SHP77 (cell line): ENCODE measurements at places on chromosomes 5 and 9.

DNA sequence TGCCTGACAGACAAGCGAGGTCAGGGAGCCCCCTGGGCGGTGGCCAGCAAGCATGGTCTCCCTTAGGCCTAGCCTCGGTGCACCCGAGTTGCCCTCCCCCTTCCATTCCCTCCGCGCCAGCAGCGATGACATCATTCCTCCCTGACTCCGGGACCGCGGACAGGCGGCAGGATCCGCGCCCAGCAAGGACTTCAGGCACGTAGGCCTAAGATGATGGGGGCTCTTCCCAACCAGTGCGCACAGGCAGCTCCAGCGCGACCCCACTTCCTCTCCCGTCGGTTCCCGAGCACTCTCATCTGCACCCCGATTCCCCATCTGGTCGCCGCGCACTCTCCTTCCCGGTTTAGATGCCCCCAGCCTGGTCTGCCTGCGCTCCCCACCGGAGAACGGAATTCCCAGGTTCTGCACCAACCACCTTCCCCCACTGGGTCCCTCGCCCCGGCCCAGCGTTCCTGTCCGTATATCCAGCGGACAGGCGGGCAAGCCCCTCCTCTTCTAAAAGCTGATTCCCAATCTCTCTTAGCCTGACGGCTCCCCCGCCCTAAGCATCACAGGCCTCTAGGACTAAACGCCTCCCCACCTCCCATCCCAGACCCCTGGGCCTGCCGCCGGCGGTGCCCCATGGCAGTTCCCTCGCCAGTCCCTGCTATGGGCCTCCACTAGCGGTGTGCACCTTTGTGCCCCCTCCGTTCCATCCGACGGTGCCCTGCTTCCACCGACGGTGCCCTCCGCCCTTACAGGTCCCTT is 931 bp downstream of the FAM219A start:
- DNase-seq = peak; percentile 52

DNA sequence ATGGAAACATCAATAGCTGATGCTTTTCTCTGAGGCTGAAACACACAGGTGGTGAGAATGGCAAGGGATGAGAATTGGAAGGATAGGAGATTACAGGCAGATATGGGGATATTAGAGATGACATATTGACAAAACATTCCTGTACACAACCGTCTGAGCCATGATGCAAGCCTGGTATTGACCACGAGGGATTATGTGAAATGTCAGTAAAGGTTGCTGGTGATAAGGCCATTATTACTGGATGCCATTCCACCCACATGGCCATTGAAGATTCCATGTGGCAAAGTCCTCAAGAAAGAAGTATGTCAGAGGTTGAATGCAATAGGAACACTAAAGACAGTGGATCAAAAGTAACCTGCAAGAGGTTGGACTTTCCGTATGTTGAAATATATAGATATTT is 15.7 kb downstream of the GRAMD2B start:
- no peak for DNase-seq

DNA sequence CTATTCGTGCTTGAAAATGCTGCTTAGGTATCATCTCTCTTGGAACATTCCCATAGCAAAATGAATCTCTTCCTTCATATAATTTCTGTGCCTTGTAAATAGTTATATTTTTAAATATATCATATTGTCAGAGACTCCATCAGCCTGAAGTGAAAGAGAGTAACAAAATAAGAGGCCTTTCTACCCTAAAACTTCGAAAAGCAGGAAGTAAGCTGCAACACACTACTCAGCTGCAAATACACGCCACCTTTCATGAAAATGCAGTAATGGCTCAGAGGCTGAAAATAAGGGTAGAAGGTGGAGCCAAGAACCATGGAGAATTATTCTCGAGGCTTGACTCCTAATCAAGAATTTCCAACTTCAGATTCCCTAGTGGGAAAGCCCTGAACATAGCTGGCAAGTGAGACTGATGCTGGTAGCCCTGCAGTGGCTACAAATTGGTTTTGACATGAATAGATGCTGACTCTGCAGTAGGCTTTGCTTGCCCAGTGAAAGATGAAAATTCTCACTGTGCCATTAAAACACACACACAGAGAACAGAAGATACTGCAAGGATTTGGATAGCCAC is 30.2 kb upstream of the PTGER4 start:
- DNase-seq = no peak

- no peak for DNase-seq
These were observed 700.3 kb upstream of the TYRP1 start for GRCh38 chr9:11992866-11993265.

GRCh38 chr9:78167356-78167755 is 68.5 kb upstream of the CEP78 start:
- DNase-seq = peak; percentile 39

DNA sequence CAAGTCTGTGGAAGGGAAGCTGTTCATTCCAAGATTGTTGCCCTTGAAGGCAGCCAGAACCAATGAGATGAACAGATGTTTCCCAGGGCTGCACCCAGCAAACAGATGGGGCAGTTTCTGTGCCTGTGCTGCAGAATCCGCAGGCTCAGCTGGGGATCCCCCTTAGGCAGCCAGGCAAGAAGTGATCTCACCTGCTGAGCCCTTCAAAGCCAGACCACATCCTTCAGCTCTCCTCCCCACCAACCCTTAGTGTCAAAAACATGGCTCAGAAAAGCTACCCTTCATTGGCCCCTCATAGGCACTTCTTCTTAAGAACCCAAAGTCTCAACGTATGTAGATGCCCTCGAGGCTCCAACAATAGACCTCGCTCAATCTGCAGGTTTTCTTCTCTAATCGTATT is 626.7 kb downstream of the CCDC171 start:
- DNase-seq = no peak

DNA sequence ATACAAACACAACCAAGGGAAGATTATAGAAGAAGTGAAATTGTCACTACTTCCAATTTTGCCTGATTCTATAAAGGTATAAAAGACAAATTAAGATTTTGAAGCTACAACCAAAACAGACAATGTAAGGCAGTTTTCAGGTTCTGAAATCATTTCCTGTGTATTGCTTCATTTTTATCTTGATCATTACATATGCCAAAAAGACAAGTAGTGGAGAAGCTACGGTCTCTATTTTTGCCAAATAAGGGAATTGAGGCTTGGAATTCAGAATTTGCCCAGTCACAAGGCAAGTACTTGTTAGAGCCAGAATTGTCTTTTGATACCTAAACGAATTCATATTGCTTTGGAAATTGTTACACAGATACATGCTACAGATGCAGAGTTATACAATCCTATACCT is 20.6 kb downstream of the EDIL3 start:
- DNase-seq = no peak

DNA sequence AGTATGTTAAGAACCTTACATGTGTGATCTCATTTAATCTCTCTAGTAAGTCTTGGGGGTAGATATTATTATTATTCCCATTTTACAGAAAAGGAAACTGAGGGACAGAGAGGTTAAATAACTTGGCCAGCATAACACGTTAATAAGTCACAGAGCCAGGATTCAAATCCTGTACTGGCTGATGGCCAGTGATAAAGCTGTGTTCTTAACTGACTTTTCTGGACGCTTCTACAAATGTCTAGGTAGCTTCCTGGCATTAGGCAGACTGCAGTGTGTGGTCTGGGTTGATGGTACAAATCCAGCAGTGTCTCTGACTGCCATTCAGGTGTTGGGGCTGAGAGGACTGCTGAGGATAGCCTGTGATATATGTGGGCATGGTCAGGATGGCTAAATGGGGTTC is 125.8 kb upstream of the CXCL14 start:
- no peak for DNase-seq

- peak; percentile 21 for DNase-seq
These were observed 23.3 kb downstream of the MCTP1 start for GRCh38 chr5:95261437-95262175.

DNA sequence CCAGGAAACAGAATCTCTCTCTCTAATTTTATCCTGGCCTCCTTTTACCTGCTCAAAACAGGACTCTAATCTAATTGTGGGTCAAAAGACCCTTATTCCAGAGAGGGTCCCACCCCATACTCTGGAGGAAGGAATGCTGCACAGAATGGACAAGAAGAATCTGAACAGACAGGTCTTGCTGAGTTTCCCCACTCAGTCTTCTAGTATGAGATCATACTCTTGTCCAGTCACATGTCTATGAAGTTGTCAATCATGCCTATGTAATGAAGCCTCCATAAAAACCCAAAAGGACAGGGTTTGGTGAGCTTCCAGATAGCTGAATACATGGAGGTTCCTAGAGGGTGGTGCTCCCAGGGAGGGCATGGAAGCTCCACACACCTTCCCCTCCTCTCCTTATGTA is 123.9 kb upstream of the FER start:
- DNase-seq = no peak

DNA sequence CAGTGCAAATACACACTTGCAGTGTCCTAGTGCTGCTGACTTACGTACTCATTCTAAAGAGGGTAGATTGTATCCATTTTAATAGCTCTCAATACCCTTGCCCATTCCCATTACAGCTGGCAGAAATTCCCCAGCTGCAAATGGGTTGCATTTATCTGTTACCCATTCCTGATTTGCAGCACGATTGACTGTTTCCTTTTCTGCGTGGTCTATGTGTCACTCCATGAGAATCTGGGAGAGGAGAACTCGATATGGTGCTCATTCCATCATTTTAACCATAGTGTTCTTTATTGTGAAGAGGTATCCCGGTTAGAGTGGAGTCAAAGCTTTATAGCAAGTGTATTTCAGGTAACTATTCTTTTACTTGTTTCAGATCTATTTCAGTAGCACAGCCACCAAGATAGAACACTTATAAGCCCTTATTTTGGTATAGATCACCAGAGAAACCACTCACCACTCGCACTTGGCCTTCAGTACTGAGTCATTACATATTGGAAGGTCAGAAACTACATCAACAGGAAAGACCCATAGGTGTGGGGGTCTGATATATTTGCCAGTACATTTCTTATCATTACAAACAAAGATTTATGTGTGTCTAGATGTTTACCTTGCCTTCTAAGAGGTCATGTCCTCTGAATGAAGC is 139.5 kb downstream of the MUSK start:
- no peak for DNase-seq

DNA sequence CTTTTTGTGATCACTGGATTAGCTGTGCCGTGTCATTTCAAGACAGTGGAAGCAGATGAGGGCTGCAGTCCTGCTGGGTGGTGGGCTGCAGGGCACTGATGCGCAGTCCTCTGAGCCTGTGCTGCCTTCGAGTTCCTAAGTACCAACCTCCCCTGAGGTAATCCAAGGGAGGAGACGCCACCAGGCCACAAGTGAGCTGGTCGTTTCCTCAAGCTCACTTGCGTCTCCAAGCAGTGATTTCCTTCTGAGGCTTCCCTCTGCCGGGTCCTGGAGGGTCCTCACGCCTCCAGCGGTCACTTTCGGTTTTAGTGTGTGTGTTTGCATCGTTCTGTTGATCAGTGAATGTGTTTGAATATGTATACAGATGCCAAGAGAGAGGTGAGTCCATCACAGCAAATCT is 115.7 kb downstream of the TRIO start:
- no peak for DNase-seq

DNA sequence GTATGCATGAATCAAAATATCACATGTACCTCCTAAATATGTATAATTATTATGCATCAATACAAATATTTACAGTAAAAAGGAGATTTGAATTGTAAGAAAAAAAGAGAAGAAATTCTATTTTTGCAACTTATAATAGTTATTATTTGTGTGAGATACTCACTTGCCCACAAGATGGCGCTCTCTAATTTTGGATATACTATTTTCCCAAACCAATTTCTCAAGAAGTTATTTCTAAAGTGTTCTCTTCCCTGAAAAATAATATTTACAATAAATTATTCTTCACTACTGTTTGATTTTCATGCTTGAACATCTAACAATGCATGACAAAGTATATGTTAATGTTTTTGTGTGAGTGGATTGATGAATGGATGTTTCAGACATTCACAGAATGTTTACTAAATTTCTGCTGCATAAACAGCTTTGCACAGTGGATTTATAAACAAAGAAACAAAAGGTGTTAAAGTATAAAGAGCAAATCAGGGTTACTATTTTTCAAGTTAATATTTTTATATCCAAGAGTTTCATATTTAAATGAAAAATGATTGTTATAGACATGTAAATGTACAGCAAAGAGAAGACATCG is 503.4 kb downstream of the PDE4D start:
- no peak for DNase-seq

DNA sequence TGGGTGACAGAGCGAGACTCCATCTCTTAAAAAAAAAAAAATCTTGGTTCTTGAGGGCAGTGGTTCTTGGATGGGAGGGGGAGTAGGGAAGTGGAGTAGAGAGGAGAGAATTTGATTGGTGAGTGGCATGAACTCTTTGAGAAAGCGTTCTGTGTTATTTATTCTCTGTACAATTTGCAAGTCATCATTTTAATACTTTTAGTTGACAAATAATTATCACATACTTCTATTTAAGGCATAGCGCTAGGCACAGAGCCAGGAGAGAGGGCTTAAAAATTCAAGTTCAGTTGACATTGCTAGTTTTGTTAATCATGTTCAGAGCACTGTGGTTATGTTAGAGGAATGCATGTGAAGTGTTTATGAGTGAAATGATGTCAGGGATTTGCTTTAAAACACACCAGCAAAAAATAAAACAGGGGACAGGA is 24.6 kb downstream of the HSDL2 start:
- DNase-seq = no peak

- DNase-seq = no peak
These were observed 1.1 kb downstream of the SLC6A7 start for GRCh38 chr5:150190987-150191386.

DNA sequence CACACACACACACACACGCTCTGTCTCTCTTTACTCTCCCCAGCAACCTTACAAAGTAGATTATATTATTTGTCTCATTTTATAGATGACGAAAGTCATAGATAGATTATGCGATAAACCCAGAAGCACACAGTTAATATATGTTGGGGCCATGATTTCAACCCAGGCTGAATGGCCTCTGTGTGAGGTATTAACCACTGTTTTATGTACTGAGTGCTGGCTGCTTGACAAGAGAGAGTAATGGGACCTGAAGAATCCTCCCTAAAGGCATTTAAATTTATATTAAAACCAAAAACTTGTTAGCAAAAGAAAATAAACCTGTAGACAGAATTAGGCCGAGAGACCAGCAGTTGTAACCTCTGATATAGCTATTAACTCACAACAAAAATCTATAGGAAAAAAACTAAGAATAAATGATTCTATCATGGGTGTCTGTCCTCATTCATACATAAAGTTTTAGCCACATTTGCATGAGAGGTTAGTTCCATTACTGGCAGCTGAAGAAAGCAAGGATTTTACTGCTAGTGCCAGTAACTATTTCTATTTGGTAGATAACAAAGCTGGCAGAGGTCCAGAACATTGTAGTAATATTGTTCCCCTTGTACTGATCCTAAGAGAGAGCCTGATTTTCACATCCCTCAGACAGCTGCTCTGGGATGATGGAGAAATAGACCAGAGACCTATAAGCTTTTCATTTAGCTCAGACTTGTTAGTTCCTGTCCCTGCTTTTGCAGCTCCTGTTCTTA is 250.9 kb downstream of the ADGRV1 start:
- no peak for DNase-seq

GRCh38 chr9:86753836-86754235 is 193.5 kb downstream of the GAS1 start:
- no peak for DNase-seq

- no peak for DNase-seq
These were observed 69.9 kb downstream of the HSPA4 start for GRCh38 chr5:133121611-133122150.
